Activated CD4-positive, alpha-beta T cell treated with anti-CD3 and anti-CD28 coated beads, Interleukin-2, amount 50 U/mL, for 24 hours (primary cell): ENCODE measurements at places on chromosomes 6 and 20.

DNA sequence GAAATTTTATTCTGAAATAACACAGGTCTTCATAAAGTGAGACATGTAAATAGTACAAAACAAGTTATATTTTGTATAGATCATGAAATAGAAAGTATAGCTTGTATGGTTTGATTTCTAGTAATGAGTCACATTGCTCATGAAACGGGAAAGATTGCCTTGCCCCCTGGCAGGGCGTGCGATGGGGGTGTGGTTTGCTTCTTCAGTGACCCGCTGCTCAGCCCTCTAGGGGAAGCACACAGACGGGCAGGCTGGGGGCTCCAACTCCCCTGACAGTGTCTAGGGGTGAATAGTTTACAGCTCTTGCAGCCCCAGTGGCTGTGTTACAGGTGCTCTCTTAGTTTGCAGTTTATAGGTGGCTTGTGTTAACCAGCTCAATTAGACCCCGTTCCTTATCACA lies 170.5 kb upstream of the RGS17 start:
- DNase-seq = no peak

- no peak for DNase-seq
These were observed 375.7 kb downstream of the TENT5A start for GRCh38 chr6:81376745-81377144.

DNA sequence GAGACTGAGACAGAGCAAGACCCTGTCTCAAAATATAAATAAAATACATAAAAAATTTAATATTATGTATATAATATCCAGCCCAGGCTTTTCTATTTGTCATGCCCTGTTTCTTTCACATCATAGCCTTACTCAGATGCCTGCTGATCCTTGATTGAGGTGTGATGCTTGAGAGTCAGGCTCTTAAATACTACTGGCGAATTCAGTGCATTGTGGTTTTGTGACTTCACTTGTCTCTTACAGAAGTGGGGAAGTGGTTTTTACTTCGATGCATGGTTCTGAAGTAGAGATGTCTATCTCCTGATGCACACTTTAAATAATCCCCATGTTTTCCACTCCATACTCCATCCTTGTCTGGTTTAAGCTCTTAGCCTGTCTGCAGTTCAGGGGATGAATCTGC lies 29.1 kb downstream of the ASXL1 start:
- no peak for DNase-seq

GRCh38 chr20:8368670-8369069 lies 236.6 kb downstream of the PLCB1 start:
- no peak for DNase-seq

DNA sequence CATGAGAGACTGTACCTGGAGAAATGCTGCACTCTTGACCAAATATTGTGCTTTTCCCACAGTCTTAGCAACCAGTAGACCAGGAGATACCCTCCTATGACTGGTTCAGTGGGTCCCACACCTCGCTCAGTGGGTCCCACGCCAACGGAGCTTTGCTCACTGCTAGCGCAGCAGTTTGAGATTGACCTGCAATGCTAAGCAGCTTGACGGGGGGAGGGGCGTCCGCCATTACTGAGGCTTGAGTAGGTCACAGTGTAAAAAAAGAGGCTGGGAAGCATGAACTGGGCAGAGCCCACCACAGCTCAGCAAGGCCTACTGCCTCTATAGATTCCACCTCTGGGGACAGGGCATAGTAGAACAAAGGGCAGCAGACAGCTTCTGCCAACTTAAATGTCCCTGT lies 49.0 kb upstream of the HIVEP2 start:
- no peak for DNase-seq

- no peak for DNase-seq
These were observed 22.4 kb downstream of the RNF8 start for GRCh38 chr6:37376078-37376743.

GRCh38 chr6:110217266-110217665 lies 37.0 kb downstream of the CDC40 start:
- DNase-seq = no peak

DNA sequence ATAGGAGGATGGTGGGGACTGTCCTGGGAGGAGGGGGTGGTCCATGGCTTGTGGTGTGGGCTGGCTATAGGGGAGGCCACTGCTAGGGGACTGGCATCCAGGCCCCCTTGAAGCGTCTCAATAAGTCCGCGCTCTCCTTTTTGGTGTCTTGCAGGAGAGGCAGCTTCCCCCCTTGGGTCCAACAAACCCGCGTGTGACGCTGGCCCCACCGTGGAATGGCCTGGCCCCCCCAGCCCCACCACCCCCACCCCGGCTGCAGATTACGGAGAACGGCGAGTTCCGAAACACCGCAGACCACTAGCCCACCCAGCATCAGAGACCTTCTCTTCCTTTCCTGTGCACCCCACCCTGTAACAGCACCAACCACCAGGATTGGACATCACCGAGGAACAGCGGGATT lies 2.8 kb upstream of the ZBTB9 start:
- DNase-seq = no peak

DNA sequence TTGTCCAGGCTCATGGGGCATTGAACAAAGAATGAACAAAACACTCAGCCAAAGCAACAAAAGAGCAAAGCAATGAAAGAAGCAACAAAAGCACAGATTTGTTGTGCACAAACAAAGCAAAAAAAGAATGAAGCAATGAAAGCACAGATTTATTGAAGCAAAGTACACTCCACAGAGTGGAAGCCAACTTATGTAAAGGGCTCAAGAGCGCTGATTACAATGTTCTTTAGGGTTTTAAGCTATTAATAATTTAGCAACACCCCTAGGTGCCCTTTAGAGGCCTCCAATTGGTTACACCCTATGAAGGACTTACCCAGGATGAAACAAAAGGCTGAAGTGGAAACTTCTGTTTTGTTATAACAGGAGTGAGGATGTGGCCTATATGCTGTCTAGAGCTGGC lies 179.2 kb upstream of the PROKR2 start:
- DNase-seq = no peak

DNA sequence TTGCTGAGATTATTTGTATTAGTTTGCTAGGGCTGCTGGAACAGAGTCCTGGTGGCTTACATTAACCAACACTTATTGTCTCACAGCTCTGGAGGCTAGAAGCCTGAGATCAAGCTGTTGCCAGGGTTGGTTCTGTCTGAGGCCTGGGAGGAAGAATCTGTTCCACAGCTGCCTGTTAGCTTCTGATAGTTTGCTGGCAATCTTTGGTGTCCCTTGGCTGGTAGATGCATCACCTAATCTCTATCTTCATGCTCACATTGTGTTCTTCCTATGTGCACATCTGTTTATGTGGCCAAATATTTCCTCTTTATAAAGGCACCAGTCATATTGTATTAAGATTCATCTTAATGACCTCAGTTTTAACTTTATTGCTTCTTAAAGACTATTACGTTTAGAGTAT lies 19.5 kb downstream of the SF3B5 start:
- DNase-seq = no peak

- DNase-seq = no peak
These were observed 23.0 kb downstream of the GMDS start for GRCh38 chr6:2222275-2222842.

DNA sequence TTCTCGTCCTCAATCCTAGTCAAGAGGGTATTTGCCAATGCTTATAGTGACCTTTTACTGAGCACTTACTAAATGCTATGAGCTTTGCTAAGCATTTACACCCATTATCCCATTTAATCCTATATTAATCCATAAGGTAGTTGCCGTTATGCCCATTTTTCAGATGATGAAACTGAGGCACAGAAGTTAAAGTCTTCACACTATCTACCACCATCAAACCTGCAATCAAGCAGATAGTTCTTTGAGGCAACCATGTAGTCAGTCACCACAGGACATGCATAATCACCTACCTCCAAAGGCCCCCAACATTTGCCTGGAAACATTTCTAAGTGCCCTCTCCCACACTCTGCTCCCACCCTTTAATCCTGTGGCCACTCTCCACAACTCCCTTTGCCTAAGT lies 149.6 kb downstream of the LY86 start:
- DNase-seq = no peak

DNA sequence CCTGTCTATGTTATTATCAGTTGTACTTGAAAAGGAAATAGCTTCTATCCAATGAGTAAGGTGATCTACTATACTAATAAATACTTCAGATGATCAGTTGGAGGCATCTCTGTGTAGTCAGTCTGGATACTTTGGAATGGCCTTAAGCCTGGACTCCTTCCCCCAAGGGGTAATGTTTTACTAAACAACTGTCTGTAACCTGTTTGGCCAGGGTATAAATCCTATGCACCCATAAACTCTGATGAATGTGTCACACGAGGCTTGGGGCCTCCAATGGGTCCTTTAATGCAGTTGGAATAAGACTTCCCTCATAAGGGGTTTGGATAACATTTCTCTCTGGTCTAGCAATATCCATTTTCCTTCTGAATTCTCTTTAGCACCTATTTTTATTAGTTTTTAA lies 19.5 kb upstream of the SLC52A3 start:
- DNase-seq = no peak

GRCh38 chr20:49631856-49632418 lies 64.0 kb upstream of the PTGIS start:
- DNase-seq = no peak

DNA sequence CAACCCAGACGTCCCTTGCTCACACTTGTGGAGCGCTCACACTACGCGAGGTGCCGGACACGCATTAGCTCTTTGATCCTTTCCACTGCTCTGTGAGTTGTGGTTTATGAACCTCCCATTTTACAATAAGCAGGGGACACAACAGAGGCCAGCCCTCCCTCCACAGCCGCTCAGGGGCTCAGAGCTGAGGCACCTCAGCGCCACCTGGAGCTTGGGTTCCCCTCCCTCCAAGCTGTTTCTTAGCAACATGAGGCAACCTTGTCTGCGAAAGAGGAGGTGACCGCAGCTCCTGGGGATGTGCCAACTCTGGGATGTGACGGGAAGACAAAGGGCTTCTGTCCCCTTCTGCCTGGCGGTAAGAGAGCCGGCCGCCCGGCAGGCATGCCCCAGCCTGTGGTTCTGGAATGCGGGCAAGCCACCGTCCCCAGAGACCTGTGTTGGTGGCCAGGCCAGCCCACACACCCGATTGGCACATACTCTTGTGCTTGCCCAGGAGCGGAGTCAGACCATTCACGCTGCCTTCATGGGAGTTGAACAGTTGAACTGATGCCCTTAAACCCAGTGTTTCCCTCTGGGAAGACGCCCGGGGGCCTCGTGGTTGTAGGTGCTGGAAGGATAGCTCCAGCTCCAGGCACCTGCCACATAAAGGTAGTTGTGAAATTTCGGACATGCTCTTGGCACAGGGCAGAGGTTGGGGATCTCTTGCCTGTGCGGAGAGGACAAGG lies 44.5 kb downstream of the RBM38 start:
- DNase-seq = no peak

- DNase-seq = no peak
These were observed 7.4 kb downstream of the ROS1 start for GRCh38 chr6:117418320-117418719.

- no peak for DNase-seq
These were observed 499.4 kb upstream of the NOX3 start for GRCh38 chr6:155955038-155955437.

- DNase-seq = no peak
These were observed 81.1 kb upstream of the C6orf118 start for GRCh38 chr6:165390475-165390874.

DNA sequence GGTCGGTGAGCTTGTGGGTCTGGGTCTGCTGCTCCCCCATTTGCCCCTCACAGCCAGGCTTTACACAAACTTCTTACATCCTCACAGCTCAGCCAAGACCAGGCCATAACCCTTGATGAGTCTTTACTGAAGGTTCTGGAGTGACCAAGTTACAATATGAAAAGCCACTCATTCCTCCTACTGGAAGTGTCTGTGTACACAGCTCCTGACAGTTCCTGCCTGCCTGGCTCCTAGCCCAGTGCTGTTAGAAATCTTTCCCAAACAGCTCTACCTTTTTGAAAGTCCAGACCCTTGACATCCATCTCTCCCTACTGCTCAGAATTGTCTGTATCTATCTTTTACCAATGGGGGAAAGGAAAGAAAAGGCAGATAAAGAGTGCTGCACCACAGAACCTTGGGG lies 106.9 kb downstream of the PAX1 start:
- no peak for DNase-seq

- DNase-seq = no peak
These were observed 132.3 kb upstream of the BMP2 start for GRCh38 chr20:6635034-6635736.

DNA sequence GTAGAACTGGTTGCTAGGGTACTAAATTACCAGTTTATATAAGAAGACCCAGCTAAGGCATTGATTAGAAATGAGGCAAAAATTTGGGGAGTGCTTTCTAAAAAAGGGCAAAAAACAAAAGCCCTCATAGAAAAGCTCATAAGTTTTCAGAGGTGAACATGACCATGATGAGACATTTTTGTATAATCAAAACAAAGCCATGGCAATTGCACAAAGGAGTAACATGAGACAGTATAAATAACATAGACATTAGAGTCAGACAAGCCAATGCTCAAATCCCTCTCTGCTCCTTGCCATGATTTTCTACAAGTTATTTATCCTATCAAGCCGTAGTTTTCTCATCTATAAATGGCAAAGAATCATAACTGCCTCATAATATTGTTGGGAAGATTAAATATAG lies 112.2 kb upstream of the ADTRP start:
- no peak for DNase-seq

DNA sequence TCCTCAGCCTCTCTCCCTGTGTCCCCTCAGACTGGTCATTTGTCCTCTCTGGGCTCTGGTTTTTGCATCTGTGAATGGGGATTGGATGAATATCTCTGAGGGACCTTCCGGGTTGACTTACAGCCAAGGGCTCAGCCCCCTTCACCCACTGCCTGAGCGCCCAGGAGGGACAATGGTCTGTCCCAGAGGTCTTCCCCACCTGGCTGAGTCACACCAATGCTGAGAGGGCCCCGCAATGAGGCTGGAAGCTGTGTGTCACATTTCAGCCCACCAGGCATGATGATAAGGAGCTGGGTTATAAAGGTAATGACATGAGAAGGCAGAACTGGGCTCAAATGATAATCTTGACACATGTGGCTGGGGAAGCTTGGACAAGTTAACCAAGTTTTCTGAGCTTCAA lies 70.5 kb downstream of the TOX2 start:
- DNase-seq = no peak

- DNase-seq = no peak
These were observed 1223.0 kb downstream of the EPHA7 start for GRCh38 chr6:92196325-92196724.

GRCh38 chr6:170024940-170025339 lies 265.9 kb downstream of the DLL1 start:
- no peak for DNase-seq

GRCh38 chr20:64057628-64058498 lies 5.1 kb upstream of the TCEA2 start:
- DNase-seq = peak; percentile 76

- no peak for DNase-seq
These were observed 3.2 kb downstream of the GRIK2 start for GRCh38 chr6:101396548-101397173.
